Fibroblast of lung (primary cell): ENCODE measurements at places on chromosomes 11 and 22.

DNA sequence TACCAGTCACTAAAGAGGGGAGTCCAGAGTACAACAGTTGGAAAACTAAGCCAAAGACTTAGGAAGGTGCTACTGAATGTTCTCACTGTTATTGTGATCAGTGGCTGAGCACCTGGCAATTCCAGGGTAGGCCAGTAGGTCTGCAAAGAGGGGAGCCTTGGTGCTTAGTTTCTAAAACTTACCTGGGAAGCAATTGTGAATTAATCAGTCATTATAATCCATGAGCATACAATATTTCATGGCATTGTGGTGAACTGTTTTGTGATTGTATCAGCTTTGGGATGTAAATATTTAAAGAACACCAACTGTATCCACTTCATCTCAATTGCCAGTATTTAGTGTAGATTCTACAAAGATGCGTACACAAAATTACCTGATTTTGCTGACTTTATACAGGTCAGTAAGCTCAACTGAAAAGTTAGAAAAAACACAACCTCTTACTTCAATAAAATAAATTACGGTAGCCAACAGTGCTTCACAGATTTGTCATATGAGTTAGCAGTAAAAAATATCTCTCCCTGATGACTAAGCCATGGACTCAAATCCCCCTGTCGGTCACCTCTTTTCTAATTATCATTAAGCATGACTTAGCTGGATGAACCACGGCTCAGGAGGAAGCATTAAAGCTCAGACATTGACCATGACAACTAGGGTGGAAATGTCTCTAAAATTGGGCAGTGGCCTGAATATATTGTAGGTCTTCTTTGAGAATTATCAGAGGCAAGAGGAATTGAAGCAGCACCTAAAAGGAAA, 30.8 kb upstream of the SORL1 start:
- DNase-seq, result peak; percentile 25

DNA sequence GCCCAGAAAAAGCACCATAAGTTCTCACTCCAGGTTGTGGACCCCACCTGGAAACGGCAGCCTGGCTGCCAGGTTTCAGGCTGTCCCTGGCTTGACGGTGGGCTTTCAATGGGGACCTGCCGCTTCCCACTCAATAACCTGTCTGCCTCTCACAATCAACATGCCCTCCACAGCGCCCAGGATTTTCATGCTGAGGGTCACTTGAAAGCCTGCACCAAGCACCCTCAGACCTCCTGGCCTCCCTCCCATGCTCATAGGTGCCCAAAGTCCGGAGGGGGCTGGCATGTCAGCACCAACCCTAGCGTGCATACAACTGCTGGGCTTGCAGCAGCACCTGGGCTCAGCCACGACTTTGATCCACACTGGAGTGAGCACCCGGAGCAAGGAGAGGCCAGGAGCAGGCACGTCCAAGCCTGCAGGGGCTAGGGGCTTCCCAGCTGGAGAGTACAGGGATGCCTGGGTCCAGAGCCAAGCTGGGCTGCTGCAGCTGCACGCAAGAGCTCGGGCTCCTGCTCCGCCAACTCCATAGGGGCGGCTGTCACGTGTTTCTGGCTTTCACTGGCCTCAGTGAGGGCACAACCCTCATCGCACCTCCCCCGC, 1214.3 kb upstream of the RAG2 start:
- DNase-seq, result no peak

- DNase-seq, result no peak
These were observed 40.8 kb downstream of the BID start for GRCh38 chr22:17733466-17733865.

DNA sequence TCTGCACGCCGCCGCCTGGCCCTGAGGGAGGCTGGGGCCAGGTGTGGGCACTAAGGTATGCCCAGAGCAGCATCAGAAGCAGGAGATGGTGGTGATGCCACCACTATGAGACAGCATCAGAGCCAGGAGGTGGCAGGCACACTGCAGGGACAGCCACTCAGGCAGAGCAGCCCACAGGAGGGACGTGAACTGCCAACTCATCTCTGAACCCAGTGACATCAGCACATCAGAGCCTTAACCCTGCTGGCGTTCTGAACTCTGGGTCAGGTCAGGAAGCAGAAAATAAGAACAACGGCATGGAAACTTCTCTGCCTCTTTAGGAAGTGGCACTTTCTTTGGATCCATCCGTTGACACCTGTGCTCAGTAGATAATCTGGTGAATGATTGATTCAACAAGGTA, 14.7 kb upstream of the IFT27 start:
- no peak for DNase-seq

DNA sequence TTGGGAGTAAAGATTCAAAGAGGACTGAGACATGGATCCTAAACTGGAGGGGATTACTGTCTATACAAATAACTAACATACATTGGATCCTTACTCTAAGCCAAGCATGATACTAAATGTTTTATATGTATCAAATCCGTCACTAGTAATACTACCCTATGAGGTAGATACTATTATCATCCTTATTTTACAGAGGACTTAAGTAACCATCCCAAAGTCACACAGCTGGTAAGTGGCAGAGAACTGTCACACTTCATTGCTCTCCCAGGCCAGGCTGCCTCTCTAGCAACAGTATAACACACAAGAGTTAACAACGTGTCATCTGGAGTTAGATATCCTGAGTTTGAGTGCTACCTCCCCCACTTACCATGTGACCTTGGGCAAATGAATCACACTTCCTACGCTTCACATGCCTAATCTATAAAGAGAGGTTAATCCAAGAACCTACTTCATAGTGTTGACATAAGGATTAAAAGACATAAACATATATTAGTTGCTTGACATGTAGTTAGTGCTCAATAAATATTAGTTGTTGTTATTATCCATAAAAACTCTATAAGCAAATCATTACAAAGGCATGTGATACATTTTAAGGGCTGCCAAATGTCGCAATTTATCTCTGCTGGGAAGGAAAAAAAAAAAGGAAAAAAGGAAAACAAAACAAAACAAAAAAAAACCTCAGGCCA, 33.8 kb upstream of the SPON1 start:
- DNase-seq, result peak; percentile 60

DNA sequence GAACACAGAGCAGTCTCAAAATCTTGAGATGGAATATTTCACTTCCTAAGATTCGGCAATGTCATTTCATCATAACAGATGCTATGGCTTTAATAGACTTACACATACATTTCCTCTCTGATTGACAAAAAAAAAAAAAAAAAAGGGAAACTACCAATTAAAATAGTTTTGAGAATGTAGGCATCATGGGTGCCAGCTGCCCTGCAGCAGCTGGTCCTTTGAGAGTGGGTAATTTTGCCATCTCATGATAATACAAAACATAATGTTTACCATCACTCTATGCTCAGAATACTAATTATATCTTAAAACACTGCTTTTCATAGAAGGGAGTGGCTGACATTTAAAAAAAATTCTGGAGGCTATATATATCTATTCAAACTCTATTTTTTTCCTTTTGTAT, 775.6 kb upstream of the CCDC90B start:
- no peak for DNase-seq

DNA sequence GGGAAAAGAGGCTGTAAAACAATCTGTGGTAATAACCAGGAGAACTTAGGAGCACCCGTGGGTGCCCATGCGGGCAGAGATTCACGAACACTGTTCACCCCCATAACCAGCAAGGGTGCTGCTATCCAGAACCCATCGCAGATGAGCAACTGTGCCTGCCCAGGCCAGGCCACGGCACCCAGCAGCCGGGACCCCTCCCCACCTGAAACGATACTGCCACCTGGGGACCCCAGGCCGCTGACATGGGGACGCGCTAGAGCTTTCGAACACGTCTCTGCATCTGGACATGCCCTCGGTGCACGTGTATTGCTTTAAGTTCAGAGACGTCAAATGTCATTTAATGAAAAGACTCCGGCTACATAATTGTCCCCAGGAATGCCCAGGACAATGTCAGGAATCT, 14.3 kb upstream of the MUC2 start:
- no peak for DNase-seq

GRCh38 chr11:15145615-15146014, 30.9 kb downstream of the INSC start:
- DNase-seq, result no peak

GRCh38 chr22:22316589-22316988, 72.0 kb downstream of the VPREB1 start:
- DNase-seq, result no peak

GRCh38 chr11:123301696-123302400, 106.8 kb upstream of the CLMP start:
- peak; percentile 34 for DNase-seq

DNA sequence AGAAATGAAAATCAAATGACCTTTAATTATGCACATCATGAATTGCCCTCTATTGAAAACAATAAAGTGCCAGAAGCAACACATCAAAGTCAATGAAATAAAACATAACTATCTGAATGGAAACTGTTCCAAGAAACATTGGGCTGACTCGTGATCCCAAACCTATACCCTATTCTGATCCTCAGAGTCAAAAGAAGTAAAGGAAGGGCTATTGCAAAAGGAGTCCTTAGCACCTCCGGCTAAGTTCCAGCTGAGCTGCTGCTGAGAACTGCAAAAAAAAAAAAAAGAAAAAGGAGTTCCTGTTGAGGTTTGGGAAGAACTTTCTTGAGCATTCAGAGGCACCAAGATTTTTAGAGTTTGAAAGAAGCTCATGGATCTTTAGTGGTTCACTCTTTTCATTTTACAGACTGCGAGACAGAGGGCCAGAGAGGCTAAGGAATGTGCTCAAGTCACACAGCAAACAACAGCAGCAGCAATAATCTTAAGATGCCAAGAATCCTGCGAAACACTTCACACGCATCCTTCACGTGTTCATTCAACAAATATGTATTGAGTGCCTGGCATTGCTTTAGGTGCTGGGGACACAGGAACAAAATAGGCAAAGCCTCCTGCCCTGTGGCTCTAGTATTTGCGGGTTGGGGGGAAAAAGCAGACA, 841 bp upstream of the TMPRSS13 start:
- no peak for DNase-seq

DNA sequence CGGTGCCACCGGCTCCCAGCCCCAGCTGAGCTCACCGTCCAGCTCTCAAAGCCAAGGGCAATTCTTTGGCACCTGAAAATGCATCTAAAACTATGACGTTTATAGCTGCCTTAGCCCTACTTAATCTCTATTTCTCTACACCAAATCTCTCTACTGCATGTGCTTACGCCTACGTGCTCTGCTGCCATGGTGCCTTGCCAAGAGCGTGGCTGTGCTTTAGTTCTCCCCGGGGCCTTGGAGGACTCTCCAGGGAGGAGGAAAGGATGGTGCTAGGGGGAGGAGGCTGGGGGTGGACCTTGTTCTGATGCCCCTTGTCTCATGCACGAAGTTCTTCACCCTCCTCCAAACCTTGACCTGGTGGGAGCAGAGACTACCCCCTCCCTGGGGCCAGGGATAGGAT, 9.0 kb upstream of the BID start:
- DNase-seq, result no peak

GRCh38 chr11:130448416-130449309, at the start of gene ADAMTS15:
Gene ADAMTS15, plus strand, starts transcription at chr11:130448645. Its CDS starts 329 bp downstream, at chr11:130448974.
- peak; percentile 92 for DNase-seq
